ENCODE measurements at places on chromosomes 13 and 19.

DNA sequence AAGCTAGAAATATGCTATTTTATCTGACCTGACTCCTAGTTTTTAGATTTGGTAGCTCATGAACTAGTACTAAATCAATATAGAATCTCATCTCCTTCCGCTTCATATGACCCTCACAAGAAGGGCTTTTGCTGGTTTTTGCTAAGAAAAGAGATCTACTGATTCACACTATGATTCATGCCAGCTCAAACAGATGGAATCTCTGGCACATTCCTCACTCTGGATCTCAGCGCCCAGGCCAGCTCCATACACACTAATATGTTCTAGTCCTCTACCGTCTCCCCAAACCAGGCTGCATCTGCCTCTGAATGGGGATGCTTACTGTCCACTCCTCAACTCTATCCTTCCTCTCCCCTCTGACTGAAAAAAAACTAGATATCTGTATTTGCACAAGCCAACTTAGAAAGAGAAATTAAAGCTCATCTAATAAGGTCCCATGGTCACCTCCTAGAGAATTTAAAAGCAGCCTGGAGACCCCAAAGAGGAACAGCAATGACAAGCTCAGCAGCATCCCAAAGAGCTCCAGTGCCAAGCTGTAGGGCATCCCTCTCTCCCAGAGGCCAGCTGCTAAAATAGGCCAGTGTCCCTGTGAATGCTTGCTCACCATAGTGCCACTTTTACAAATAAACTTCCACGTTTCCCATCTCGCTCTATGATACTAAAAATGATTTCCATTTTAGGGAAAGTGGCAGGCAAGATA, 74.9 kb downstream of the LHFPL6 start:
- no peak for DNase-seq

DNA sequence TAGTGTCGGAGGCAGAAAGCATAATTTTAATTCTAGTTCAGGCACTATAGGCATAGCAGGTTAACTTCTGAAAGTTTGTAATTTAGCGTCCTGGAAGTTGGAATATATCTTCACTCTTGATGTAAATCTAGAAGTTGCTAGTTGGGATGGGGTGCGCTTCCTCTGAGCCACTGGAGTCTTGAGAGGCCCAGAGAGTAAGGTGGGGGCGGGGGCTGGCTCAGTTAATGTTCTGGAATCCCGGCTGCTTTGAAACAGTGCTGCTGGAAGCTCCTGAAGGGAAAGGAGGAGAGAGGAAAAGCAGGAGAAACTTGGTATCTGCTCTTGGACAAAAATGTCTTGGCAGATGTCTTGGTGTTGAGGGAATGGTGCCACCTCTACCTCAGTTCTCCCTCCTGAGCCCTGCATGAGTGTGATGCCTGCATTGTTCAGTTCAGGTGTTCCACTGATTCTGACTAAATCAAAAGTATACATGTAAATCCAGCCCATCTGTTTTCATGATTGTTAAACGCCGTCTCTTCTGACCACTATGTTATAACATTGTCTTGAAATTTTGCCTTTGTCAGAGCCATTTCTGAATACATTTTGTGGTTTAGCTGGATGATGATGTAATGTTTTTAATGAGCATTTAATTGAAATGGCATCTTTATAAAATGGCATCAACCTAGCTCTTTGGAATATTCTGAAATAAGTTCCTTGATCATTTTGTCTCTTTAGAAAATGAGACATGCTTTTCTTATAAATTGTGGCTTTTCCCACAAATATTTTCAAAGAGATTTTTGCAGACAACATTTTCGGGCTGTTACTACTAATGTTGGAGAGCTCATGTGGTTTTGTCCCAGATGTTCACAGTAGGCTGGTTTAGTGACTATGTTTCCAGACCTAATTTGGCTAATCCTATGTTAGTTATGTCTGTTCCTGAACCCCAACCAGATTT, 202.7 kb downstream of the SHISA2 start:
- DNase-seq = no peak

DNA sequence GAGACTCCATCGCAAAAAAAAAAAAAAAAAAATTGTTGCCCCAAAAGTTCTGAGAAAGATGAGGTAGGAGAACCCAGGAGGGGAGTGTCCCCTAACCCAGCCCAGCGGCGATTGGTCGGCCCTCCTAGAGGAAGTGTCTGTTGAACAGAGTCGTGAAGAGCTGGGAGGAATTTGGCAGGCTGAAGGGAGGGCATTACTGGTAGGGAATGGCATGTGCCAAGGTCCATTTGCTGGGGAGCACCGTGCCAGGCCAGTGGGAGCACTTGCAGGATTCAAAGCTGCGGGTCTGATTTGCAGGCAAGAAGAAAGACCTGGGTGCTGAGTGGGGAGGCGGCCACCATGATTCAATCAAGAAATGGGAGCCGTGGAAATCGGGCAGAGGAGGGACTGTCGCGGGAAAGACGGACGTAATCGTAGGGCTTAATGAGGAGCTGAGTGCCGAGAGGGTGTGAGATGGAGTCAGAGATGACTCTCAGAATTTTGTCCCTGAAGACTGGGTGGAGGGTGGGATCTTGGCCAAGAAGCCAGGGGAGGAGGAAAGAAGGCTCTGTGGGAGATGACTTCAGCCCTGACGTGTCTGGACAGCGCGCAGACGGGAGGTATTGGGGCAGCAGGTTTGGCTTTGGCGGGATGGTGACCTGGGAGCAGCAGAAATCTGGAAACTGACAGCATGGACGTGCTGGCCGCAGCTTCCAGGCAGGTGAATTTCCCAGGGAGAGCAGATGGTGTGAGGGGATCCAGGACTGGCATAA, 15.4 kb downstream of the CERS4 start:
- DNase-seq = no peak

DNA sequence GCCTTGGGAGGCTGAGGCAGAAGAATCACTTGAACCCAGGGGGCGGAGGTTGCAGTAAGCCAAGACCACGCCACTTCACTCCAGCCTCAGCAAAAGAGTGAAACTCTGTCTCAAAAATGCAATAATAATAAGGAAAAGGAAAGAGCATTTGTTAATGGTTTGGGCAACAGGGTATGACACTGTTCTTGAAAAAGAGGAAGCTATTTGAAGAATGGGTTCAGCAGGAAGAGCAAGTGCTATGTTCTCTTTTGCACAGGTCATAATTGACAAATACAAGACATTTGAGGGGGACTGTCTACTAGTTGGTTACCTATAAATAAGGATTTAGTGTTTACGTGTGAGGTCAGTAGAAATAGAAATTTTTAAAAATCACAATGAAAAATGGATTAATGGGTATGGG, 218.3 kb downstream of the DCT start:
- no peak for DNase-seq

- no peak for DNase-seq
Measured at GRCh38 chr13:111252446-111253364, 67.7 kb upstream of the TEX29 start.
